KG1 (cell line): ENCODE measurements at places on chromosomes 6 and 20.

DNA sequence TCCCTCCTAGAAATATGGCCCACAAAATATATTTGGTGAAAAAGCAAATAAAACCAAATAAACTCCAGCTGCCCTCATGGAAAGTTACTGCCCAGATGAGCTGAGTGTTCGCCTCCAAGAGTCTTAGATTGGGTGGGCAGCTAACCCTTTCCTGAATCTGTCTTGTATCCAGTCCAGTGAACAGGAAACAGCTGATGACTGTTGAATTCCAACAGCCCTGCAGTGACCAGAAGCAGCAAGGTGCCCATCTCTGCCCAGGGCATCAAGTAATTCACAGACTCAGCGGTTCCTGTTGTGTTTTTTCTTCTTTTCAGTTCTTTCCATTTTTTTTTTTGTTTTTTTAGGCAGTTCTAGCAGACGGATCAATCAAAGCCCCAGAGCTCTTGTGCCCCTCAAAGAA, 199.2 kb downstream of the UBE3D start:
- DNase-seq, result no peak

- no peak for DNase-seq
These were observed 322.6 kb upstream of the MOCS1 start for GRCh38 chr6:40256831-40257230.

- DNase-seq, result no peak
These were observed 95.3 kb downstream of the TAF4 start for GRCh38 chr20:61970357-61970756.

DNA sequence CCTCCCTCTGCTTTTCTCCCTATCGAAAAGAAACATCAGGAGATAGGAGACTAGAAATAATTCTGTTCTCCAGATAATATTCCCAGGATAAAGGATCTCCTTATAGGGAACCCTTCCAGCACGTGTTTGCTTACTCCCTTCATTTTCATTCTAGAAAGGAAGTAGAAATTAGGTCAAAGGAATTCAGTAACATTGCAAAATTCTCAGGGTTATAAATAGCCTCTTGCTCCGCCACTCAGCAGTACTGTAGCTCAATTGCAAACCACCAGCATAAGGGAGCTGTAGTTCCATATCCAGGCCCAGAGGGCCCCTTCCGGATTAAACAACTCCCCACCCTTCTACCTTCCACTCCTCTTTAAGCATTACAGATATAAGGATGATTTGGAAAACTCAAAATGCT, 6.2 kb downstream of the ELMO2 start:
- DNase-seq, result no peak

DNA sequence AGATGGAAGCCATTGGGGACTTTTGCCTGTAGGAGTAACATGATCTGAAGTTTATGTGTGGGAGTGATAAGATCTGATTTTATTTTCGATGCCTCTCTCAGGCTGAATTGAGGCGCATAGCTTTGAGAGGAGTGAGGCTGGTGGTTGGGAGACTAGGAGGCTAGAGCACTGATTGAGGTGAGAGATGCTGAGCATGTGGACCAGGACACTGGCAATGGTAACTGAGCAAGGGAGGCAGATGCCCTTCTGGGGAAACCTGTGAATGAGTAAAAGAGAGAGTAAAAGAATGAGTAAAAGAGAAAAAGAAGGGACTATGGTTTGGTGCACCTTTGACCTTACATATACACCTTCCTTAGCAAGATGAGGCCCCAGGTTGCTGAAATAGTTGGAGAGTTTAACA, 3.0 kb downstream of the RRP36 start:
- no peak for DNase-seq

DNA sequence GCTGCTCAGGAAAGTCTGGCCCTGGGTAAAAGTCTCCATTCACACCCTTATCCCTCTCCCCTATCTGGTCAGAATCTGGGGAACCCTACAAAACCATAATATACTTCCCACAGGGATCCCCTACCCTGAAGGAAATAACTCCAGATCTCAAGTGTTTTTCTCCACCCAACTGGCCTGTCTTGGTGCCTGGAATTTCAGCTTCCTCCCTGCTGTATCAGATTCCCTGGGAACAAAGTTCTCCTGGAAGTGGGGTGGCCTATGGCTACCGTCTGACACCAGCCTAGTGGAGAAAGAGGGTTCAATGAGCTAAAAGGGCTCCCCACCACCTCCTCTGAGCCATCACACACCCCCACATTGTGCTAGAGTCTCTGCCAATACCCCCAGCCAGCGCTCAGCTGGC, 15.0 kb downstream of the HSPA12B start:
- no peak for DNase-seq

DNA sequence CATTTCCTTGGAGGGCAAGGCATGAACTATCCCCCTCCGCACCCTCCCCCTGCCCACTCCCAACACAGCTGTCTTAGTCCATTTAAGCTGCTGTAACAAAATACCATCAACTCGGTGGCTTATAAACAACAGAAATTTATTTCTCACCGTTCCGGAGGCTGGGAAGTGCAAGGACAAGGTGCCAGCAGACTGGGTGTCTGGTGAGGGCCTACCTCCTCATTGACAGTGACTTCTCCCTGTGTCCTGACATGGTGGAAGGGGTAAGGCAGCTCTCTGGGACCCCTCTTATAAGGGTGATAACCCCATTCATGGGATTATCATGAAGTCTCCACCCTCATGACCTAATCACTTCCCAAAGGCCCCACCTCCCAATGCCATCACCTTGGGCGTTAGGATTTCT, 114.3 kb upstream of the MAFB start:
- no peak for DNase-seq

DNA sequence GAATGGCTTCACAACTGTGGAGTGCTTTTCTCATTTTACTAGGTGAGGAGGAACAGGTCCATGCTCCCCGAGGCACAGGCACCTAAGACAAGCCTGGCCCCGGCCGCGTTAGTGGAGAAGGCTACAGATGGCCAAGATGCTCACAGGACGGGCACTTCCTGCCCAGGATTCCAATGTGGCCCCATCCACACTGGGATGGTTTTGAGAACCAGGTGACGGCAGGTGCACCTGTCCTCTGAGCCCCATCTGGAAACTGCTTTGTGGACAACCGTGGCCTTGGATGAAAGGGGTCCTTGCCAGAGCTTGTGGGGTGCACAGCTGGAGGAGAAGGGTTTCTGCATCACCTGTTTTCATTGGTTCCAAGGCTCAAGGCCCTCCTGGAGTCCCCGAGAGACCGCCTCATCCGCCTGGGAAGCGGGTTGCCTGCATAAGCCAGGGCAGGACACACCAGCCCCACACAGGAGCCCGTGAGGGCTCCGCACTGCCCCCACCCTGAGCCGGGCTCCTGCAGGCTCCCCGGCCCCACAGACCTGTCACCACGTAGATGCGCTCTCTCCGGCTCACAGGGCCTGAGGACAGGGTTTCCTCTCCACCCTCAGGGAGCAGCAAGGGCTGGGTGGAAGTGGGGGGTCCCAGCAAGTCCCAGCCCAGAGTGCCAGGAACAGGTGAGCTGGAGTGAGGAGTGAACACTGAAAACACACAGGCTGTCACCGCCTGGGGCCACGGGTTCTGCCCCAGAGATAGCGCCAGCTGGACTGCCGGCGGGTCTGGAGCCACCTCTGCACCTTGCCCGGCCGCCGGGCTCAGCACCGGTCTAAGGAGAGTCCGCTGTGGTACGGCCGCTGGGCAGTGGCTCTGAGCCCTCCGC, 18.3 kb downstream of the NTSR1 start:
- DNase-seq, result no peak

DNA sequence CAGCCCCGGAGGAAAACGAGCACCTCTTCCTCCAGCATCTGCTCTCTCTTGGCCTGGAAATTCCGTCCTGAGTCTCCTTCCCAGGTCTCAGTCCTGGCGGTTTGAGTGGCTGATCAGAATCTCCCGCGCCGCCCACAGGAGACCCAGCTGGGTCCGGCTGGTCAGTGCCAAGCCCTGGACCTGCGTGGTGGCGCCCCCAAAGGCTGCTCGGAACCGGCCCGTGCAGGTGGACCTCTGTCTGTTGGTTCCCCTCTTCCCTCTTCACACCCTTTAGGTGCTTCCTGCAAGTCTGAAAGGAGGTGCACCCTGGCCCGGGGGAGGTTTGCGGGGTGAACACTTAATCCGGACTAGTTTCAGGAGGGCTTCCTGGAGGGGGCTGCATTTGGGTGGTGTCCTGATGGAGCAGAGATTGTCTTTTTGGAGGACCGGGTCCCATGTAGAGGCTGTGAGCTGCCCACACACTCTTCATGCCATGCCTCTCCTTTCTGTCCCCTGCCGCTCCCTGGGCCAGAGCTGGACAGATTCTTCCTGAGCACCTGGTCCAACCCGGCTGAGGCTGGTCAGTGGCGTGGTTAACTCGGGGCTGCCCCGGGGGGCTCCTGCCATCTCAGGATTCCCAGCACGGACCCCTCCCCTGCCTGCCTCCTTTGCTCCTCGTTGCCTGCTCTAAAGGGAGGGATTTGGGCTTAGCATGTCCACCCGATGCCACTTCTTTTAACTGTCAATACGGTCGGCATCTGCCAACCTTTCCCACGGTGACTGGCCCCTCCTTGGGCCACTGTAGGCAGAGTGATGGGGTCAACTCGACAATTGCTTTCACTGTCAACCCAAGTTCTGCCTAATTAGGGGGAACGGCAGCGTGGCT, 16.5 kb upstream of the BHLHE23 start:
- no peak for DNase-seq

DNA sequence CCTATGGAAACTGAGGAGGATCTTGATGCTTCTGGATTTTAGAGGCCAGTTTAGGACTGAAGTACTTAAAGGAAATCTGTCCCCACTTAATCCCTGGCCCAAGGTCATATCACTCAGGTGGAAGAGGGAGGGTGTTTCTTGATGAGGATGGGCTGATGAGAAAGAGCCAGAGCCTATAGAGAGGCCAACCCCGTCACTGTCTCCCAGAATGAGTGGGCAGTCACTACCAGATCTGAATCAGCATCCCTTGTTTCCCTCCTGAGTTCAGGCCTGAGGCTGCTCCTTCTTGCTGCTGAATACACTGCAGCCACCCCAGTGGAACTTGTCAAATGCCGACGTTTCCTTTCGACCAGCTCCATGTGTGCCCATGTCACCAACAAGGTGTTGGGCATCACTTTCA, 14.8 kb downstream of the ARMC12 start:
- DNase-seq, result no peak

- DNase-seq, result no peak
These were observed 429.7 kb upstream of the RUNX2 start for GRCh38 chr6:44898296-44898930.

DNA sequence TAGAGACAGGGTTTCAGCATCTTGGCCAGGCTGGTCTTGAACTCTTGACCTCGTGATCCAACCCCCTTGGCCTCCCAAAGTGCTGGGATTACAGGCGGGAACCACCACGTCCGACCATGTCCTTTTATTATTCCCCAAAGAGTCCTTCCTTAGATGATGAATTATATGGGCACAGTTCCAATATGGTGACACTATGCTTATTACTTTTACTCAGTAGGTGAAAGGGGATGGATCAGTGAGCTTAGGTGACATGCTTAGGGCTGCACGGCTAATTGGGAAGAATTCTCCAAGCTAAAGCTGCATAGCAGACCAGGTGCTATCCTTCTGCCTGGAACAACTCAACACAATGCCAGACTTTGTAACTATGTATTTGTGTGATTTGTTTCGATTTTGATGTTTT, 38.2 kb upstream of the TFAP2C start:
- no peak for DNase-seq
